Activated CD8-positive, alpha-beta memory T cell treated with anti-CD3 and anti-CD28 coated beads for 1 hour (primary cell): ENCODE measurements at places on chromosomes 3 and 15.

GRCh38 chr3:170826047-170826446 lies 43.9 kb downstream of the RPL22L1 start:
- no peak for DNase-seq

- DNase-seq, result no peak
Measured at GRCh38 chr15:62482785-62483429, 317.8 kb upstream of the C2CD4B start.

DNA sequence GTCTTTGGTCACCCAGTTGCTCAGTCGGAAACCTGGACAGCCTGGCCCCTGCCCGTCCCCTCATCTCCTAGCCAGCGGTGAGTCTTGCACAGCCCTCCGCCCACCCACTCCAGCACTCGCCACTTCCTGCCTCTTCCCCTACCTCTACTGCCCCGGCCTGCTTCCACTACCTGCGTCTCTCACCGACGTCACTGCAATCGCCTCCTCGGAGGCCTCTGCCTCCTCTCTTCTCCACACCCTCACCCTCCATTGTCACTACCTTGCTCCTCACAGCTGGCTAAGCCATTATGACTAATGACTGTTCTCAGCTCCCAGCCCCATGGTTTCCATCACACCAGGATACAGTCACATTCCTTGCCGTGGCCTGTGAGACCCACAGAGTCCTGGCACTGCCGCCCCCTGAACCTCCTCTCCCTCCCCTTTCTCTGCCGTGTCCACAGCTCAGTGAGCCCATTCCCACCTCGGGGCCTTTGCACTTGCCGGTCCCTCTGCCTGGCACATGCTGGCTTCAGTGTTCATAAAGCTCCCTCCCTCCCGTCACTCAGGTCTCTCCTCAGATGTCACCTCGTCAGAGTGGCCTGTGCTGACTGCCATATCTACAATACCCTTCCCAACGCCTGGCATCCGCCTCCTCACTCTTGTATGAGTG lies 104.8 kb downstream of the FBLN2 start:
- DNase-seq, result no peak

DNA sequence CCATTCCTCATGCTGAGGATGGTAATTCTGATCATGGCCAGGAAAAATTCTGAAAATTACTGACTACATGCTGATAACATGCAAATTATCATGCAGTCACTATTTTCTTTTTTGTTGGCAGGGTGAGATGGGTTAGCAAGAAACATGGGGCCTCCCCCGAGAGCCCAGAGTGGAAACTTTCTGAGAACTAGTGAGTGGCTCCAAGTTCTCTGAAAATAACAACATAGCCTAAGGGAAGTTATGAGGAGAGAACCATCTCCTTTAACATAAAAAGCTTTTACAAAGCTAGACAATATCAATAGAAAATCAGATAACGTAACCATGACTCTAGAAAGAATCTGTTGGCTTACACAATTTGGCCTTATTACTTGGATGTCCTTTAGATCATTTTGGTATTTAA lies 254.2 kb downstream of the PLOD2 start:
- DNase-seq, result no peak

- DNase-seq, result no peak
Measured at GRCh38 chr3:52763466-52763865, 7.3 kb downstream of the NEK4 start.
